ENCODE measurements at places on chromosomes 3 and 15.

DNA sequence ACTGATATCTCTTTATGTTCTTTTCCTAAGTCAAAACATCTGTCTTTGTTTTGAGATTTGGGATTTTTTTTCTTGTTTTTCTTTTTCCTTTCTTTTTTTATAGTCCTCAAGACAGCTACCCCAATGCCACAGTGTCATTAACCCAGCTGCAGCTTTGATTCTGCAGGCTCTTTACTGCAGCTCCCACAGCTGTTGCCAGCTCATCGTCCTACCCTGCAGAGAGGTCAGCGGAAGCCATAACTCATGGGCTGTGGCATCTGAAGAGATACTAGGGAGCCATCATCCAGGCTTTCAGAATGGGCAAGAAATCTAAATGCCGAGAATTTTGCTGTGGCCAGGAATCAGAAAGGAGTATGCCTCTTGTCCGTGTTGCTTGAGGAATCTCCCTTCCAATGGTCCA is 44.3 kb upstream of the SLC24A5 start:
- no peak for DNase-seq

DNA sequence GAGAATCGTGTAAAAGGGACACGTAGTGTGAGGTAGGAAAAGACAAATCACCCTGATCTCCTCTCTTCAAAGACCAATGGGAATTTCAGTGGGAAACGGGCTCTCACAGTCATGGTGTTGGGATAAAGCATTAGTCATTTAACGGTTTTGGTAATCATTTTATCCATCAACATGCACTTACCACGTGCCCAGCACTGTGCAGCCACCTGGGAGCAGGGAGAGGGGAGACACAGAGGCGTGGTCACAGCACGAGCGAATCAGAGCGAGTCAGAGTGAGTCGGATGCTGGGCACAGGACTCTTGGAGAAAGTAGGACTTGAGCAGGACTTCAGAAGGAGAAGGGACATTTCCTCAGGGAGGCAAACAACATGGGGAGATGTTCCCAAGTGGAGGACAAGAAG is 130.8 kb downstream of the MINAR1 start:
- DNase-seq: no peak

GRCh38 chr3:32556332-32556731 is 14.3 kb downstream of the DYNC1LI1 start:
- no peak for DNase-seq

GRCh38 chr3:81005992-81006391 is 755.5 kb downstream of the GBE1 start:
- DNase-seq: no peak

DNA sequence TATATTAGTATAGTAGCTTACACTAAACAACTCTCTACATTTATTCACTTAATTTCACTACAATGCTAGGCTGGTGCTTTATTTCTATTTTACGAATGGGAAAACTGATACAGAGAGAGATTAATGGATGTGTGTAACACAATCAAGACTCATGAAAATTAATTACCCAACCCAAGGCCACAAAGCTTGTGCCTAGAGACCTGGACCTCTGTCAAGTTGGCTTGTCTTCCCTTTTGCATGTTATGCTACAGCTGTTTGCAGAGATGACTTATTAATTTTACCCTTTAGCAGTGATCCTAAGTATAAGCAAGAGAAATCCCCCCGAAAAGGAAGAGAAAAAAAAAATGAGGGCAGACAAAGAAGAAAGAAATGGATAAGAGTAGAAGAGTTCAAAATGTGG is 162.5 kb downstream of the C3orf38 start:
- DNase-seq: no peak

DNA sequence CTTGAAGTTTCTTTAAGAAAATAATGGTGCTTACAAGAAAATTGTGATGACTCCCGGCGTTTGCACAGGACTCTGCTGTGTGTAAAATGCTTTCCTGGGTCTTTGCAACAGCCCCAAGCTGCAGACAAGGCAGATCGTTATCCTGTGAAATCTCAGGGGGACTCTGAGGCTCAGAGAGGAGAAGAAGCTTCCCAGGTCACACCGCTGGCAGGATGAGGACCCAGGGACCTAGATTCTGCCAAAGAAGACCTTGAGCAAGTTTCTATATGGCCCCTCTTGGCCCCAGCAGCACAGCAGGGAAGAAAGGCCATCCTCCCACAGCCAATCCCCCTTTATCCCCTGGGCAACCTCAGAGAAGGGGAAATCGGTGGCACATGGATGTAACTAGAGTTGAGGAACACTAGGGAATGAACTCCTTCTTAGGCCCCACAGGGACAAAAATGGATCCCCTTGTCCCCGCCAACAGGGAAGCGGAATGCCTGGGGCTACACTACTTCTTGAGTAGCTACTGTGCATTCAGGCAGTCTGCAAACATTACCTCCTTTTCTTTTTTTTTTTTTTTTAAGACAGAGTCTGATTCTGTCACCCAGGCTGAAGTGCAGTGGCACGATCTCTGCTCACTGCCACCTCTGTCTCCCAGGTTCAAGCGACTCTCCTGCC is 72.8 kb downstream of the CPN2 start:
- DNase-seq: no peak
